ENCODE measurements at places on chromosomes 7 and 10. TPM values are rescaled to one million over a fixed set of nuclear protein-coding genes. Genes with fewer than 3 reads are reported as not detected.
A peak's percentile ranks its signal among the peaks of the same experiment; 100 is the strongest.

DNA sequence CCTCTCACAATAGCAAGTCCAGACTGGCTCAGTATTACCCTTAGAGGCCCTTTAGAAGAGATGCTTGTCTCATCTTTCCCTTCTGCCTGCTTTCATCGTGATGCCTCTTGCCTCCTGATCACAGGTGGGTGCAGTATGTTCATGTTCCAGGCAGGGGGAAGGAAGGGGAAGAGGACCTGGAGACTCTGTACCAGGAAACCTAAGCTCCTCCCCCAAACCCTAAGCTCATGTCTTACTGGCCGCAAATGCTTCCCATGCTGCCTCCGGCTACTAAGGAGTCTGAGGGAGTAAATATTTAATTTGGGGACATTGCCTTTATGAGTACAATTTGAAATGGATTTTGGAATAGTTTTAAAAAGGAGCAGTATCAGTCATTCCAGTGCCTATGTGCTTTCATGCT, 192.6 kb downstream of the CDCA7L start:
- no peak overlapping the region for H3K4me3 ChIP-seq
- H3K27ac ChIP-seq, result no peak overlapping the region
- no peaks in the 10 kb centered on the region for H3K4me1 ChIP-seq
- H3K36me3 ChIP-seq, result no peaks in the 10 kb centered on the region
- peaks cover 9% of the 10 kb centered on the region for H3K27me3 ChIP-seq
- DNase-seq, result no peak

- DNase-seq, result no peak
- H3K4me1 ChIP-seq, result no peaks in the 10 kb centered on the region
- H3K27ac ChIP-seq, result no peak overlapping the region
- H3K36me3 ChIP-seq, result no peaks in the 10 kb centered on the region
- no peak overlapping the region for H3K4me3 ChIP-seq
These were observed 174.6 kb downstream of the PIP4K2A start for GRCh38 chr10:22539579-22540298.

Gene WNT8B
- not detected for total RNA-seq

DNA sequence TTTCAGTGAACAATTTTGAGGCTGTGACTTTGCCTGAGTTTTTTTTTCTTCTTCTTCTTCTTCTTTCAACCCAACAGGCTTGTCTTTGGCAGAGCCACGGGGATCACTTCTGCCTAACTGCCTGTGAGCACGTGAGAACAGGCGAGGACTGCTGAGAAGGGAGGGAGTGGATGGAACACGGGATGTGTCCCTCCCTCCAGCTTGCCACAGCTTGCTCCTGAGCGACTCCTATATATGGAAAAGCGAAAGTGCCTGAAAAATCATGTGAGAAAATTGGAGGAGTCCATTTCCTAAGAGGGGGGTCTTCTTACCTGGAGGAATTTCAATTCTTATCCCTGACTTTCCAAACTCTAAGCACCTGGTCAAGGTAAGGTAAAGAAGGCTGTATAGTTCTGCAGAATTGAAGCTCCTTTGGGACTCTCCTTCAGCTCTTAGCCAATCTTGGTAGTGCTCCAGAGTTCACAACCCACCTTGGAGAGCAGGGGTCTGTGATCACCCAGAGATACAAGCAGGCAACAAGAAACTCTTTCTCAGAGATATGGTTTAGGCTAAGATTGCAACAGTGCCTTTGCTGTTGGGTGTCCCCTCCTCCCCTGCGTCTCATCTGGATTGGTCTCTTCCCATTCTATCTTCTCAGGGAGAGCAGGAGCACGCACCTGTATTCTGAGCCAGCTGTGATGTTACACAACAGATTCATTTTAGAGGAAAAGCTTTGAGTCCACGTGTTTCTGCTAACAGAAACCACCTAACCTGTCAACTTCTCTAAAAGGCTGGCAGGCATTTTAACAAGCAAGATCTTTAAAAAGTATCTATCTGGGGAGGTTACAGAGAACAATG, at the start of gene MAT1A:
TSS of gene MAT1A (minus strand) at position 208 of the 837 bp plus-strand sequence. CDS start 235 bp downstream, outside the sequence.
- H3K27ac ChIP-seq, result no peak within 1 kb of the TSS
- no peak within 1 kb of the TSS for H3K4me3 ChIP-seq
- peaks cover 93% of the 10 kb centered on the region for H3K27me3 ChIP-seq
- DNase-seq, result no peak
- H3K4me1 ChIP-seq, result no peaks in the 10 kb centered on the region

GRCh38 chr7:18508443-18509427, 13.2 kb downstream of the HDAC9 start:
- H3K4me1 ChIP-seq, result peaks cover 57% of the 10 kb centered on the region
- H3K27ac ChIP-seq, result peak overlapping the region; percentile 98
- peaks cover 64% of the 10 kb centered on the region for H3K36me3 ChIP-seq

Gene AMPH
- not detected for total RNA-seq

DNA sequence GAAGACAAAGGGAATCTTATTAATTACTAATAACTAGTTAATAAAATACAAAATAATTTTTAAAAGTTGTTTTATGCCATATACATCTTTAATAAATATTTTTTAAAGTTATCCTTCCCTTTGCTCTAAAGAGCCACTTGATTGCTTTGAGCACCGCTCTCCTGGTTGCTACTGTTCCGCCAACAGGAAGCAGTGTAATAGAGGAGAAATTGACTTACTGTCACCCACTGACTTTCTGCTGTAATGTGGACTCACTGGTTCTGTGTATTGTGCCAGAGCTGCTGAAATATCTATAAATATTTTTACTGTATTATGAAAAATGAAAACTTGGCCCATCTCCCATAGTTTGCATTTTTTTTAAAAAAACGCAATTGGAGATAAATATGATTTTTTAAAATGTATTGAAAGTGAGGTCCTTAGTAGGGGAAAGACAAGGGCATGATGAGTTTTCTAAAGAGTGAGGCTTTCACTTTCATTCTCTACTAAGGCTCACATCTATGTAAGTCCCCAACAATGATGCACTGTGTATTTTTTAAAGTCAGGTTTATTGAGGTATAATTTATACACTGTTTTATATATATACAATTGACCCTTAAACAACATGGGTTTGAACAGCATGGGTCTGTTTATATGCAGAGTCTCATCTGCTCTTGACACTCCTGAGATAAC, 100.5 kb downstream of the NPY start:
- DNase-seq, result no peak
- peaks cover 6% of the 10 kb centered on the region for H3K4me1 ChIP-seq
- no peak overlapping the region for H3K27ac ChIP-seq
- no peaks in the 10 kb centered on the region for H3K36me3 ChIP-seq
- H3K4me3 ChIP-seq, result no peak overlapping the region

Gene TUBB8
- 0.34 TPM for total RNA-seq

DNA sequence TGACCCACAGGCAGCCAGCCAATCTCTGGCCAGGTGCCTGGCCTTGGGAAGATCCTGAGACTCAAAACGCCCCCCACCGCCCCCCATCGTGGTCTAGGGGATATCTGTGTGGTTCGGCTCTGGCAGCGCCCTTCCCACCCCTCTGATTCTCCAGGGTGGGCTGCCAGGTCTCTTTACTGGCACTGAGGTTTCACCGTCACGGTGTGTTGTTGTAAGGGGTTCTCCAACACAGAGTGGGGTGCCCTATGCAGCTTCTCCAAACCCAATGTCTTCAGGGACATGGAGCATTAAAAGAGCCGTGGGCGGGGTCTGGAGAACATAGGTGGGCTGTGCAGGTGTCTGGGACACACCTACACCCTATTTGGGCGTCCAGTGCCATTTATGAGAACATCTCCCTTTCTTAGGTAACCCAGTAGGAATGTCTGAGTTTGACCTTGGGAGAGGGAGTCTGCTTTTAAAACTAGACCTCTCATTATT, 1.5 kb downstream of the MAFK start:
- no peak for DNase-seq
- H3K36me3 ChIP-seq, result peaks cover 77% of the 10 kb centered on the region
- H3K27ac ChIP-seq, result peak overlapping the region; percentile 89
- H3K4me1 ChIP-seq, result peaks cover 43% of the 10 kb centered on the region

DNA sequence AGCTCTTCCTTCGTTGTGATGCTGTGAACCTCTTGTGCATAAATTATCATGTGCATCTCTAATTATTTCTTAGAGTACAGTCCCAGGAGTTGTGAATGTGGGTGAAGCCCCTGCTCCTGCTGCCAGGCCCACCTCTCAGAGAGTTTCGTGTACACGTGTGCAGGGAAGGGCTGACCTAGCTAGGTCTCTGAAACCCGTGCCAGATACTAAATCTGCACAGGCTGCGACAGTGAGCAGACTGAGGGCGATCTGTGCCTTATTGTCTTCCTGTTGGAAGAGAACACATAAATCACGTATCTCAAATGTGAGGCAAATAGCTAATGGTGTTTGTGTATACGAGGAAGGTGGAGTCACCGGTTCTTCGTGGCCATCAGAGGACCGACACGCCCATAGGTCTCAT, 71.8 kb upstream of the DNAJB6 start:
- no peaks in the 10 kb centered on the region for H3K4me1 ChIP-seq
- H3K27ac ChIP-seq, result no peak overlapping the region
- no peak overlapping the region for H3K4me3 ChIP-seq
- H3K36me3 ChIP-seq, result peaks cover 57% of the 10 kb centered on the region
- no peak for DNase-seq
- no peaks in the 10 kb centered on the region for H3K27me3 ChIP-seq
